ENCODE measurements at places on chromosomes 13 and 19.

- no peak for DNase-seq
These were observed 112.8 kb upstream of the GJB6 start for GRCh38 chr13:20344836-20345490.

- DNase-seq = no peak
These were observed 35.8 kb downstream of the ZNF420 start for GRCh38 chr19:37114001-37114400.

GRCh38 chr13:48731957-48732569 is 78.3 kb downstream of the CYSLTR2 start:
- DNase-seq = no peak

- DNase-seq = no peak
These were observed 720 bp upstream of the HNRNPL start for GRCh38 chr19:38850436-38850975.

DNA sequence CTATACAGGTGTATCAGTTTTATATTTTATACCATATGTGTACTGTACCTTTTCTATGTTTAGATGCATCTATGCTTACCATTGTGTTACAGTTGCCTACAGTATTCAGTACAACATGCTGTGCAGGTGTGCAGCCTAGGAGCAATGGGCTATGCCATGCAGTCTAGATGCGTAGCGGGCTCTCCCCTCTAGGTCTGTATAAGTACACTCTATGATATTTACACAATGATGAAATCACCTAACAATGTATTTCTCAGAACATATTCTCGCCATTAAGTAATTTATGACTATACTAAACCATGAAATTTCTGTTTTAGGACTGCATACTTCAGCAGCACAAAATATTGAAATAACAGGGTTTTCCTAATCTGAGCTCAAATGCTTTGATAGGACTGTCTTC is 179.6 kb downstream of the RFC3 start:
- no peak for DNase-seq

- no peak for DNase-seq
These were observed 50.0 kb upstream of the TMTC4 start for GRCh38 chr13:100724568-100724967.

DNA sequence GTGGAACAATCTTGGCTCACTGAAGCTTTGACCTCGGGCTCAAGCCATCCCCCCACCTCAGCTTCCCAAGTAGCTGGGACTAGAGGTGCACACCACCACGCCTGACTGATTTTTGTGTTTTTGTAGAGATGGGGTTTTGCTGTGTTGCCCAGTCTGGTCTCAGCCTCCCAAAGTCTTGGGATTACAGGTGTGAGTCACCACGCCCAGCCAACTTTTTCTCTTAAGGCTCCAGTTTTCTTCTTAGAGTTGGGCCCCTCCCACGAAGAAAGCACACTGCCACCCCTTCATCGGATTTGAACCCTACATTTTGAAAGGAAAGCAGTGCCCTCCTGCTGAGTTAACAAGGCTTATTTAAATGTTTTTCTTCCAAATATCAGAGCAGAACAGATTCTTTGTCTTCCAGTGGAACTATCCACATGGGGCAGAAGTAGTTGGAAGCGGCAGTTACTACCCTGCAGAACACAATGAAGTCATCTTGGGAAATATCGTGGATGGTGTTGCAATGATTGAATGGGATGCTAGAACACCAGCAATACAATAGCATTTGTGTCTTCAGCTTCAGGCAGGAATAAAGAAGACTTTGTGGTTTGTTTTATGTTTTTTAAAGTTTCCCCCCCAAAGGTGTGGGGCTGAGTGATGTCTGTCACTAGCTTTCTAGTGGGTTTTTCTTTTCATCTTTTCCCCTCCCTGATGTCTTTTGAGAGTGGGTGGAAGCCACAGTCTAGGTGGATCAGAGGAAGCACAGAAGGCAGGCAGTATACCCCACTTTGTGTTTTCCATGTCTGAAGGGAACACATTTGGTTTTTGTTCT is 8.9 kb downstream of the ACTN4 start:
- peak; percentile 68 for DNase-seq

DNA sequence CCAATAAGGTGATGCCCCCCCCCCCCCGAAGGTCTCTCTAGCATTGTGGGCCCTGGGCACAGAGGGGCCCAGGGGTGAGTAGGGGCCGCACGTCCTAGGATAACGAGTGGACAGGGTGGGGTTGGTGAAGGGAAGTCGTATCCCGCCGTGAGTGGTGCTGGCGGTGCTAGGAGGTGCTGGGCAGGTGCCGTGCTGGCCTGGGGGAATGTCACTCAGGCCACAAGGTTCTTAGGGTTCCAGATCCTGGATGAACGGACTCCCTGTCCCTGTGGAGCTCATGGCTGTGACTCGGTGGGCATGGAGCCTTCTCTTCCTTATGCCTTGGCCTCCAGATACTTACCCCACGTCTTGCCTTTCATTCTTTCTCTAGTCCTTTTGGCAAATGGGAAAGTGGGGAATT is 157.4 kb upstream of the SOX1 start:
- DNase-seq = no peak

- peak; percentile 72 for DNase-seq
These were observed 110.3 kb downstream of the NHLRC3 start for GRCh38 chr13:39148513-39148961.

DNA sequence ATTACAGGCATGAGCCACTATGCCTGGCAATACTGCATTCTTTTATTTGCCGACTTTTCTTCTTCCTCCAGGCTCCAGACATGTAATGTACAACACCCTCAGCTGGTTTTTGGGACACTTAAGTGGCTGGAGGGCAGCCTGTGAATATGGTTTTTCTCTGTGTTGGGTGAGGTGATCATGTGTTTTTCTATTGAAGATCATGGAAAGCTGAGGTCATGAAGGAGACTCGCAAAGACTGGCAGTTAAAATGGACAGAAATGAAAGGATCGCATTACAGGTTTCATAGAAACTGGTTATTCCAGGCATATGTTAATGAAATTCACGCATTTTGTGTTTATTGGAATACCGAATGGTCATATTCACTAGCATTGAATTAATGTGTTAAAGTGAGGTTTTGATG is 85.2 kb upstream of the RNF113B start:
- no peak for DNase-seq

DNA sequence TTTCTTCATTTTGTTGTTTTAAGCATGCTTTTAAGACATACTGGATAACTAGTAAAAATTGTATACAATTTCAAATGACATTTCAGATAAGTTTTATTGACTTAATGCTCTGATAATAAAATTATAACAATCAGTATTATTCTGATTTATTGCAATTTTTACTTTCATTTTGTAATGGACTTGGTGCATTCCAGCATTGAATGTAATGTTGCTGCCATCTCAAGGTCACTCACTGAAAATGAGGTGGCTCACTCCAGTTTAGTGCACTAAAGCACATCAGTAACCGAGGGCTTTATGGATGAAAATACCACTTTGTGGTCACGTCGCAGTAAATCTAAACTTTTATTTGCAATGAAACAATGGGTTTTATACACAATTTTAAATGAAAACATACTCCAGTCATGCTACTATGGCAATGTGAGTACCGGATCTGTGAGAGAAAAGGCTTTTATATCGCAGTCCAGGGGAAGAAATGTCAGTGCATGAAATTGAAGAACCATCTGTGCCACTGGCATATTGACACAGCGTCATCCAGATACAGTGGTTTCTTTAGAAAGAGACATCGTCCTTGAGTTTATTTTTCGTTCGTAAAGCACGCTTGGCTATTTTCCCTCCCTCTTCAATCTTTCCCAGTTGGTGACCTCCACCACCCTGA is 20.7 kb upstream of the ZNF507 start:
- DNase-seq = no peak

GRCh38 chr13:72316716-72317115 is 410.7 kb downstream of the MZT1 start:
- no peak for DNase-seq

GRCh38 chr13:29452773-29453616 is 142.5 kb downstream of the SLC7A1 start:
- DNase-seq = no peak

- peak; percentile 39 for DNase-seq
These were observed 33.1 kb downstream of the CEBPG start for GRCh38 chr19:33406521-33407139.

GRCh38 chr13:47611664-47612288 is 389.3 kb downstream of the SUCLA2 start:
- DNase-seq = peak; percentile 83

DNA sequence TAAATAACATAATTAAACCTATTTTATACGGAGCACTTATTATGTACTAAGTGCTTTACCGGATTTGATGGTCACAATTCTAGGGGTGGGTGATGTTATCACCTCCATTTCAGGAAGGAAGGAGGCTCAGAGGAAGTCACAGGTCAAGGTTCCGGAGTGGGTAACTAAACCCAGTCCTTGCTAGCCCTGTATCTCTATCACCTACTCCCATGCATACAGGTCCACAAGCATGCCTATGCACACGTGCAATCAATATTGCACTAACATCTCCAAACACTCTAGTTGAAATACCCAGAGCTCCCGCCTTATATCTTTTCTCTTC is 17.8 kb upstream of the FOSB start:
- DNase-seq = no peak

Data from astrocyte of the spinal cord (primary cell).